ENCODE measurements at places on chromosomes 3 and 15.

DNA sequence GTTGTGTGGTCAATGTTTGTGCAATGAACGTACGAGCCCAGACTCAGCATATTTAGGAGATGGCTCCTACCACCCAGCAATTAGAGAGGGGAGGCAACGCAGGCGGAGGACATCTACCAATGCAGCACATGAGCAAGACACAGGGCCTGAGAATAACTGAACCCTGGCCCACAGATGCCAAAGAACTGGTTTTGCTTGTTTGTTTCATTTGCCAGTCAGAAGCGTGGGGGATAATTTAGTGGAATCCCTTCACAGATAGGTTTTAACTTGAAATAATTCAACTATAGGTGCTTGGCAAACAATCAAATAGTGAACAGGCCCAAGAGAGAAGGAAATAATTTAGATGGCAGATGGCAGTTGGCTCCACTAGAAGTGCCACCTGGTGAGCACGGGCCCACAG is 54.8 kb downstream of the LIPC start:
- no peak for DNase-seq

DNA sequence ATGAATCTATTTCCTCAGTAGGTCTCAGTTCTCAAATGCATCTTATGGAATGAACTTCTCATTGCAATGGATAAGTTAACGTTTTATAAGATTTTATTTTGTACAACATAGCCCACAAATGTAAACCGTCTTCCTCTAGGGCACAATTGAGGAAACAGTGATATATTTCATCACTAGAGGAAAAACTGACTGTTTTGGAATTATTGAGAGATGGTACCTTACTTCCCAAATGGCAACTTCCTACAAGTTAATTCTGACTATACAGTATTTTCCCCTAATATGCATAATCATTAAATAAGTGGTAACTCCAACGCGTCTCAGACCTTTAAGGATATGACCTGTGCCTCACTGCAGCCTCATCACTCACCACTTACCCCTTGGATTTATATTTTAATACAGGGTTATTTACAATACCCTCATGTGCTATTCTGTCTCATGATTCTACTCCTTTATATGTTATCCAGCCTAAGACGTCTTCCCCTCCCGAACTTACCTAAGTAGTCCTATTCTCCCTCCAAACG is 13.3 kb downstream of the GABPB1 start:
- no peak for DNase-seq

DNA sequence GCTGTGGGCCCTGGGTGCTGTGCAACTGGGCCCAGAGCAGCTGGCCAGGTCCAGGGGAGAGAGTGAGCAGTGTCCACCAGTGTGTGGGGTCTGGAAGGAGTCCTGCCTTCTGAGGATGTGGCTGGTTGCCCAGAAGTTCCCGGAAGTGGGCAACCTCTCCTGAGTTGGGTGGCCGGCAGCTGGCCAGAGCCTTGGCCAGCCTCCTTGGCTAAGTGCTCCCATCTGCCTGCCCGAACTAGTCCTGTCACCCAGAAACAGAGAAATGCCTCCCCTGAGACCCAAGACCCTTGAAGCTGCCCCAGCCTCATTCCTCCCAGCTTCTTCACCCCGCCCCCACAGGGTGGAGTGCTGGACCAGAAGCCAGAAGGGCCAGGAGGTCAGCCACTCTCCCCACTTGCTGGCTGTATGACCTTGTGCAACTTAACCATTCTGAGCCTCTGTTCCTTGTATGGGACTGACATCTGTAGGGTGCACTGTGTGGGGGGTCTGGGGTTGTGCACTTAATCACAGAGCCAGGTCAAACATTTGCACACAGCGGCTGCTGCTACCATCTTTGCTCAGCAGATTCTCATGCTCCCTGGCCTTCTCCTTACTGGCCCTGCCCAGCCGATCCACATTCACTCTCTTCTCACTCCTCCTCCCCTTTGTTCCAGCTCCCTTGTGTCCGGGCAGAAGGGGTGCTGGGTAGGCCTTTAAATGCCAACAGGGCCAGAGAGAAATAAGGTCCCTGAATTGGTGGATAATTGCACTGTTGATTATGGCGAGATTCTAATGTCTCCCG is 7.5 kb upstream of the ALAS1 start:
- no peak for DNase-seq

DNA sequence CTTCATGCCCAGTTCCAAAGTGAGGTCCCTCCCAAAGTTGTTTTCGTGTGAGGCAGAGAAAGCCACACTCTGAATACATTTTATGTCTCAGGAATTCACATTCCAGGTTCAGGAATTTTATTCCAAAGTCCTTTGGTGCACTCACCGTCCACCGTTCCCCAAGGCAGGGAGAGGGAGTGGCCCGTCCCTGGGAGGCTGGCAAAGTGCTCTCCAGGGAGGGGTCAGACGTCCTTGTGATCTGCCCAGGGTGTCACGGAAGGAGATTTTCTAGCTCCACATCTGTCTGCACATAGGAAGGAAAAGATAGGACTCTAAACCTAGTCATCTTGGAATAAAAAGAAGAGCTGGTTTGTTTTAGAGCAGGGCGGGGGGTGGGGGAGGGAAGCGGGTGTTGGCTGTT is 47.9 kb downstream of the KLF13 start:
- no peak for DNase-seq

DNA sequence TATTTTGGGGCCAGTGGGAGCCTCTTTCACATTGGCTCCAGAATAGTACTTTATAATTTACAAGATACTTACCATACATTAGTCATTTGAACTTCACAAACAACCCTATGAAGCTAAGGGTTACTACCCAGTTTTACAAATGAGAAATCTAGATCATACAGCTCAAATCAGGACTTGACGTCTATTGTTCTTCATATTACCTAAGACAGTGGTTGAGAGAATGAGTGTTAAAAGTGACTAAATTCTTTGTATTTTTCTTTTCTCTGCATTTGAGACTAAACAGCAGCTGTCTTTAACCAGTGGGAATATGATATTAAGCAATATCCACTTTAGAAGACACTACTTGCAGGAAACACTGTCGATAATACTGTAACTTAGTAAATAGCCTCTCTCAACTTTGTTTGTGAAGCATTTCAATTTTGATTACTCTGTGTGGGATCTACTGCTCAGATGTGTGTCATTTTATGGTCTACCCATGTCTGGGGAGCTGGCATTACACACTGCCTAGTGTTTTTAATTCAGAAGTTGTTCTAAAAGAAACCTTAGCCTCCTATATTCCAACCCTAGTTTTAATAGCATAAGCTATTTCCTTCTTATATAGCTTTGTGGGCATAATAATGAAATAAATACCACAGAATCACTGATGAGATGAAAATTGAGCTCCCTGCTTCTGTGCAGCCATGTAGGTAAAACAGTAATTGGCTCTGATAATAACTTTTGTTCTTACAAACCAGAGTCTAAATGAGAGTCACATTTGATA is 45.9 kb downstream of the IQCH start:
- DNase-seq = no peak

GRCh38 chr15:36347272-36347858 is 232.1 kb upstream of the CDIN1 start:
- no peak for DNase-seq

- no peak for DNase-seq
Measured at GRCh38 chr3:57978316-57978715, 29.9 kb upstream of the FLNB start.

GRCh38 chr15:38972831-38973230 is 408.2 kb upstream of the RASGRP1 start:
- no peak for DNase-seq

DNA sequence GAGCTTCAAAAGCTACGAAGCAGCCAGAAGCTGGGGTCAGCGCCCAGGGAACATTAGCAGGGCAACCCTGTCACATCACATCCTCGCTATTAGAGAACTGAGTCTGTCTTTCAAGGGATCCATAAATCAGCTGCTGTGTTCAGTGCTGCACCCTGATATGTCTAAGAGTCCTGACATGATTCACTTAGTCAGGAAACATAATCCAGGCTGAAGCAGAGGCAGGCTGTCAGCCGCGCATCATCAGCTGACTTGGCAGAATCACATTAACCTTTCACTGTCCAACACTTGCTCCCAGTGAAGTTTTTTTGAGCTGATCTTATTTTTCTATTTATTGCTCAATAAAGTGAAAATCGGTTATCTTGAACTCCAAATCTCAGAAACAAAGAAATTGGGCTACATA is 23.5 kb downstream of the MYH15 start:
- peak; percentile 61 for DNase-seq

- no peak for DNase-seq
Measured at GRCh38 chr15:91318931-91319330, 218.9 kb downstream of the SV2B start.

GRCh38 chr3:27487383-27487782 is 3.2 kb upstream of the SLC4A7 start:
- no peak for DNase-seq

GRCh38 chr15:49290191-49290590 is 120.1 kb downstream of the GALK2 start:
- no peak for DNase-seq

- DNase-seq = no peak
Measured at GRCh38 chr3:178422406-178422805, 113.8 kb upstream of the KCNMB2 start.

DNA sequence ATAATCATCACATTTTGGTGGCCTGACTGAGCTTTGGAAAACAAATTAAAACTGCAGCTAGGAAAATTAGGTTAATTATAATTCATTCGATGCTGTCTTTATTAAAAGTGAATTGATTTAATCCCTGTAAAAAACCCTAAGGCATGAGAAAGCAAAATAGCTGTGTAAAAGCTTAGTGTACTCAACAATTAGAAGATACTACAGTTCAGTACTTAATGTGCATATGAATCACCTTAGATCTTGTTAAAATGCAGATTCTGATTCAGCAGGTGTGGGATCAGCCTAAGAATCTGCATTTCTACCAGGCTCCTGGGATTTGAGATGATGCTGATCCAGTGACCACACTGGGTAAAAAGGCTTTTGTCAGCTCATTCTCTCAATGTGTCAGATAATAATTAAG is 559.9 kb upstream of the GOLIM4 start:
- DNase-seq = no peak

DNA sequence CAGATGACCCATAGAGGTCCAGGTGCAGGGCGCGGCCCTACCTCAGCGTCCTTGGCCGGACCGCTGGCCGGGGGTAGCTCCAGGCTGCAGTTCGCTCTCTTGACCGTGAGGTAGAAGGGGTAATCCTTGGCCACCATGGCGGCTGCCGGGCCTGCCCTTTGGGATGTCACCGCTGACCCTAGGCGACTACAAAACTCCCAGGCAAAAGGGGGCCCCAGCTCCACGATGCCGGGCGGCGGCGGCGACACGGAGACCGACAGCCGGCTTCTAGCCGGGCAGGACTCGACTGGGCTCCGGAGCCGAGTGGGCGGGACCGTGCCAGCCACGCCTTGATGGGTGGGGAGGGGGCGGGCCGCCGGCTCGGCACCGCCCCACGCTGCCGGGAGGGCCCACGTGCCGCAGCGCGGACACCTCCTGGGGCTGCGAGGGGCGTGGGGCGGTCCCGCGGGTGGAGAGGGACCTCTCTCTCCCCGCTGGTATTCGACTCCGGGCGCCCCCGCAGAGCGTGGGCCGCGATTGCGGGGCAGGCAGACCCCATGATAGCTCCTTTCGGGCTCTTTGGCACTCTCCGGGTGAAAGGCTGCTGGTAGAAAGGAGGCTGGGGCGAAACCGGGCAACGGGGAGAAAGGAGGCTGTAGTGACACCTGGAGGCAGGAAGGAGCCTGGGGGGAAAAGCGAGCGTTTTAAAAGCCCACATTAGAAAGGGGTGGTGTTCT is at the start of gene ARHGEF3:
Gene ARHGEF3, minus strand, starts transcription at position 288 of the 716 bp plus-strand sequence. Its CDS starts 151 bp downstream, at position 137.
- DNase-seq = peak; percentile 36

DNA sequence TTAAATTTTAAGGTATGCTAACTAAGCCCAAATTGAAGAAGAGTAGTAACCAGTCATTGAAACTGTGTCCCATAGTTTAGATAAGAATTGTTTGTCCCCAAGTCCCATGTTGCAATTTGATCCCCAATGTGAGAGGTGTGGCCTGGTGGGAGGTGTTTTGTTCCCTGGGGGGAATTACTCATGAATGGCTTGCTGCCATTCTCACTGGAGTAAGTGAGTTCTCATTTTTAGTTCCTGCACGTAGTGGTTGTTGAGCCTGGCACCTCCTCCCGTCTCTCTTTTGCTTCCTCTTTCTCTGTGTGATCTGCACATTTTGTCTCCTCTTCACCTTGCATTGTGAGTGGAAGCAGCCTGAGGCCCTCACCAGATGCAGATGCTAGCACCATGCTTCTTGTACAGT is 1271.0 kb downstream of the NSUN3 start:
- no peak for DNase-seq

DNA sequence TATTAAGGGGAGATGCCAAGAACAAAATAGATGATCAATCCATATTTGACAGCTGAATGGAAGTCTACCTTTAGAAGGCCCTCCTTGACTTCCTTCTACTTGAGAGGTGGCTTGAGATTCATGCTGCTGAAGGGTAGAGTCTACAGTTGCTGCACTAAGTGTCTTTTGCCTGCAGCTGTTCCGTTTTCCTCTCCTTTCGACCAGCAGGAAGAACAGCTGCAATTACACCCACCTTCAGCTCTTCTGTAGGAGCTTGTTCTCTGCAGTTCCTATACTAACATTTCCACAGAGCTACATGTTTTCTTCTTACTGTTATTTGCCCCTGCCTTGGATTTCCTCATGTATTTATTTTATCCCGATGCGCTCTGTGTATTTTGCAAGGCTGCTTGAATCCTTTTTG is 79.1 kb downstream of the ARRDC4 start:
- no peak for DNase-seq

DNA sequence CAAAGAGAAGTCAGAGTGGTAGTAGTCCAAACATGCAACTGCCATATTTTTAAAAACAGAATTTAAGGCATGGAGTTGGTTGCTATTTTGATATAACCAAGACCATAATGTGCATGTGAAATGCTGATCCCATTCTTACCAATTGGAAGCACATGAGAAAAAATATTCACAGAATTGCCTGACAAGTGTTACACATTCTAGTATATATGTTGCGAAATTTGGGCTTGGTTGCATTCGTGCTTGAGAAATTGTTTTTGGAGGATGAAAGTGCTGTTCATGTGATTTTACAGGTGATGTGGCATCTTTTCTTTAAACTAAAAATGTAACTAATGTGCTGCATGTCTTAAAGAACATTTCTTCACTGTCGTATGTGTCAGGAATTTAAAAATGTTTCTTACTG is 199.7 kb downstream of the CHL1 start:
- DNase-seq = no peak

DNA sequence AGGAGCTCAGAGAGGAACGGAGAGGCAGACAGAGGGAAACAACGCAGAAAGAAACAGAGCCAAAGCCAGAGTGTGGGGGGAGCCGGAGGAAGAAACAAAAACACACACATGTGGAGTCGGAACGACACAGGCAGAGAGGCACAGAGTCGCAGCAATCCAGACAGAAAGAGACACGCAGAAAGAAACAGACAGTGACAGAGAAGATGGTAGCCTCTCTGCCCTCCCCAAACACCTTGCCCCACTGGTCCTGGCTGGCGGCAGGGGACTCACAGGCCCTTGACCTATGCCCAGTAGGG is 1.7 kb downstream of the NCKIPSD start:
- no peak for DNase-seq

- no peak for DNase-seq
Measured at GRCh38 chr15:52050416-52050815, 31.4 kb downstream of the MAPK6 start.
